ENCODE measurements at places on chromosomes 7 and 10.

GRCh38 chr10:77348751-77349150, 288.9 kb downstream of the KCNMA1 start:
- DNase-seq: no peak

DNA sequence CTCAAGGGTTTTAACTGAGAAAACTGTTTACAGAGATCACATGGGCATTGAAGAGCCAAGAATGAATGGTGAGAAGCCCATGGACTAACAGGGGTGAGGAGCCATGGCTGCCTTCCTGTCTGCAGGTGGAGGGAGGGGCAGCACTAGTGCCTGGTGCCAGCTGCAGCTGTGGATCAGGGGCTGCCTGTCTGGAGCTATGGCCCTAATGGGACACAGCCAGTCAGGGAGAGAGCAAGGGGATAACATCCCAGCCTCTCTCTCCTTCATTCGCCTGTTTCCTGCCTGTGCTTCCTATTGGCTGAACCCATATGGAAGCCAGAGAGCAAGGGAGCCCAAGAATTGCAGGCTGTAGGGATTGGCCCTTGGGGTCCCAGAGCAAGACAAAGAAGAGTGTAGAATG, 125.8 kb upstream of the GAD2 start:
- no peak for DNase-seq

- no peak for DNase-seq
These were observed 92.3 kb downstream of the HIF1AN start for GRCh38 chr10:100628061-100628460.

DNA sequence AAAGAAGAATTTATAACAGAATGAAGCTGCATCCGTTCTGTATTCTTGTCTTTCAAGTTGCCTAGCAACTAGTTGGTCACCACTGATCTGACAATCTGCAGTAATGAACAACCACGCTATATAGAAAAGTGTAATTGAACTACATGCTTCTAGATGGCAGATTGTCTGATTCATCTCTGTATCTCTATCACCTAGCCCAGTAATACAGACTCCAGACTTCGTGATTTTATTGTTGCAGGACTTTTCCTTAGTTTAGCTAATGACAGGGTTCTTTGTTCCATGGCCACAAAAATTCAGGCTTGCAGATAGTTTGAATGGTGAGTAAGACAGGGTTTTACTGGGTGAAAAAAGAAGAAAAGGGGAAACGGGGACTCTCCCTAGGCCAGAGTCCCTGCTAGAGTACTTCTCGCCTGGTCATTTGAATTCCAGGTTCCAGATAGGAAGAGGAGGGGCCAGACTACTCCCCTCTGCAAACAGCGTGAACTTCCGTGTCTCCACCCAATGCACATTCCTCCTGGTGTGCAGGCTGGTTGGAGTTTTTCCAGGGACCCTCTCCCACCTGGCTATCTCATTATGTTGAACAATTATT, 45.9 kb downstream of the COL1A2 start:
- DNase-seq: peak; percentile 18

- DNase-seq: no peak
These were observed 208.1 kb downstream of the AHR start for GRCh38 chr7:17506596-17506995.
